ENCODE measurements at places on chromosomes 6 and 20.

DNA sequence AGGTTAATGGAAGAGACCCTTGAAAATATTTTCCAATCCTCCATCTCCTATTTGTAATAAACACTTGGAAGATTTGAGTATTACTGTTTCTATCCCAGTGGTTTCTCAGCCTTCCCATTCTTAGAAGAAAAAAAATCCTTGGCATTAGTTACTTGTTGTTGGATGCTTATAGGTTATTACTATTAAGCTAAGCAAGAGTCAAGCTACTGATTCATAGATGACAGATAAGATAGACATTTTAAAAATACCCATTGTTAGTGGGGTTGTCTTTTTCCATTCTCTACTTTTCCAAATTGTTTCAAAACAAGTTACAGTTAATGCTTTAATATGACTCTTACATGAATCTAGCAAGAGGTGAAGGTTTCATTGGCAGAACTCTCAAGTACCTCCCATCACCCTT lies 158.5 kb downstream of the HIVEP2 start:
- DNase-seq, result no peak

GRCh38 chr20:49480236-49480635 lies 2.2 kb downstream of the KCNB1 start:
- no peak for DNase-seq

DNA sequence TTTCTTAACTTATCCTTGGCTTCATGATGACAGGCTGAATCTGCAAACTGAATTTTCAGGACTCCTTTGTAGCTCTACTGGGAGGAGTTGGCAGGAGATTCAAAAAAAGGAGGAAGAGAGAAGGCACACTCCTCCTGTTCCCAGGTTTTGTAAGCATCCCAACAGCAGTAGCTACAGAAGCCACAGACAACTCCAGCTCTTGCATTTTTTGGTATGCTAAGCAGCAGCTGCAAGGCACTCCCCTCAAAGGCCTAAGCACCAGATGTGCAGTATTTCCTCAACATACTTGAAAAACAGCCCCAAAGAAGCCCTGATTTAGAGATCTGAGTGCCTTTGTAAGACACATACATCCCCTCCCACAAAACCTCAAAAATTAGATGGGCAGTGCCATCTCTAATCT lies 328.6 kb upstream of the SYNCRIP start:
- DNase-seq, result no peak

DNA sequence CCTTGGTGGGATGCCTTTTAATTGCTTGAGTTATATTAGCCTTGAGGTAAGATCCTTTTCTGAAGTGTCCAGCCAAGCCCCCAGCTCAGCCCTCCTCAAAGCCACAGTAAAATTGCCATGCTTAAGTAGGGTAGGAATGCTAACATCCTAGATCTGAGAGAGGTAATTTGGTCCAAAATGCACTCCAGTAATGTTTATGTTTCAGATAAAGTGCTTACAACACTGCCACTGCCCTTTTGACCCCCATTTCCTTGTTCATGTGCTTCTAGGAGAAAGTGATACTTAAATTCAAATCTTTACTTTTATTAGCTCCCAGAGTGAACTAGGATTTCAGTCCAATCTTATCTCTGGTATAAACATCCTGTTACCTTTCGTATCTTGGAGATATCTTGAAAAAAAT lies 318.0 kb downstream of the BMP2 start:
- DNase-seq, result no peak

DNA sequence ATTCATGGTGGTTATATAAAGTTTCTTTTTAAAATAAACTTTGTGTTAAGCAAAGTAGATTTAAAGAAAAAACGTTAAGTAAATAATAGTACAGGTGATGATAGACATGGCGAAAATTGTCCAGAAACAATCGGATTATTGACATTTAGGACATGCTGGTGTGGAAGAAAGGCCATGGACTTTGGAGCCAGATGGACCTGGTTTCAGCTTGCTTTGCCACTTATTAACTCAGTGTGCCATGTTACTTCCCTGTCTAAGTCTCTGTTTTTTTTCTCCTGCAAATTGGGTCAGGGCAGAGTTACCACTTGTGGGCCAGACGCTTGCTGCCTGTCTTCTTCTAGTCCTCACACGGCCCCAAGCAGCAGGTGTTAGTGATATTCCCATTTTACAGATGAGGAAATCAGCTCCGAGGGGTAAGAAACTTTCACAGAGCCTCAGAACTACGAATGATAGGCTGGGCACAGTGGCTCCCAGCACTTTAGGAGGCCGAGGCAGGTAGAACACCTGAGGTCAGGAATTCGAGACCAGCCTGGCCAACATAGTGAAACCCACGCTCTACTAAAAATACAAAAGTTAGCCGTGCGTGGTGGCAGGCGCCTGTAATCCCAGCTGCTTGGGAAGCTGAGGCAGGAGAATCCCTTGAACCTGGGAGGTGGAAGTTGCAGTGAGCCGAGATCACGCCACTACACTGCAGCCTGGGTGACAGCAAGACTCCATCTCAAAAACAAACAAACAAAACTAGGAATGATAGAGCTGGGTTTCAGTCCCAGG lies 12.4 kb downstream of the KIF3B start:
- DNase-seq, result no peak

DNA sequence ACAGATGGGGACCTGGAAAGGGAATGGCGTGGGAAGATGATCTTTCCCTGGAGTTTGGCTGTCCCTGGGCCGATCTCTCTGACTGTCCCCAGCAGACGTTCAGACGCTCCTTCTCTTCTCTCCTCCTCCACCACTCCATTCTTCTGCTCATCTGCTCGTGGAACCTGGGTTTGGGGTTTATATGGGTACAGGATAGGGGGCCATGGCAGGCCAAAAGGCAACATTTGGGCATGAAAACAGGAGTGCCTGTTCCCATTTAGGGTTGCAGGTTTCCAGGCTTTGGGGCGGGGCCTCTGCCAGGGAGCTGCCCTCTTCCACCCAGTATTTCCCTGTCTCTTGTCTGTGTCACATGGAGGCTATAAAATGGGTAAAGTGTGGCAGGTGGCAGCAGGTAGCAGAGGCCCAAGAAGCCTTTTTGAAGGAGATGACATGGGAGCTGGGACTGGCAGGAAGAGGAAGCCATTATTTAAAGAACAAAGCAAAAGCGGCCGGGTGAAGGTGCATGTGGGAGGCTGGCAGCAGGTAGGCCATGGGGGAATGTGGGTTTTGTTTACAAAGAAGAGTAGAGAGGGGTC lies 203.7 kb downstream of the BMP7 start:
- DNase-seq, result no peak

GRCh38 chr6:167737205-167737830 lies 89.4 kb upstream of the AFDN start:
- DNase-seq, result no peak

- DNase-seq, result no peak
Measured at GRCh38 chr6:31919624-31920303, 7.8 kb upstream of the C2 start.

- DNase-seq, result peak; percentile 82
Measured at GRCh38 chr20:46220455-46221207, 87.7 kb downstream of the CDH22 start.

GRCh38 chr6:147684906-147685305 lies 176.4 kb downstream of the SAMD5 start:
- no peak for DNase-seq

DNA sequence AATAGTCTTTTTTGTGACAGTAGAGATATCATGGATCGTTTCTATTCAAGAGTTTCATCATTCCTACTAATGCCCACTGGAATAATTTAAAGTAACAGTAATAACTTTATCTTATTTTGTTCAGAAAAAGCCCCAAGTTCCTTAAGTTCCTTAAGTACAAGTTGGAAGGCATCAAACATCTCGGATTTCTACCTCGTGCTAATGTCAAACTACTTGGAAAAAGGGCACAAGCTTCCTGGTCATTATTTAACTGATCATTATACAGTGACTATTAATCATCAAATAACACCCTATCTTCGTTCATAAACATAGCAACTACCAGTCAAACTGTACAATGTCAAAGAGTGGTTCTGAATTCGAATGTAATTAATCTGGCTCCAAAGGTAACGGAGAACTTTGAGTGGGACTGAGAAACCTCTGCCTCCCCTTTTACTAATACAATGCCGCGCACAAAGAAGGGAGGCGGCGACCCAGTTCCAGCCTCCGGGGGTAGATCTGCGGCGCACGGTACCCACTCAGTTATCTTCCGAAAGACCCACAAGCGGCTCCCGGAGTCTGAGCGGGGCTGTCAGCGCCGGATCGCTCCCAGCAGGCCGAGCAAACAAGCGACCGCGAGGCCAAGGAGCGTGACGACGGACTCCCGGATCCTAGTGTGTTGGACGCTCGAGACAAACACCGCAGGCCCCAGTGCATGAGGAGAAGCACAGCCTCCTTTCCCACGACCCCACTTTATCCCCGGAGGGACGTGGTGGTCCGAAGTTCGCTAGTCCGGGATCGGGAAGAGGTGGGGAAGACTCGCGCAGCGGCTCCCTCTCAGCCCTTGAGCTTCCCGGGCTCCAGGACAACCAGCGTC lies 716 bp downstream of the SHPRH start:
- peak; percentile 61 for DNase-seq

DNA sequence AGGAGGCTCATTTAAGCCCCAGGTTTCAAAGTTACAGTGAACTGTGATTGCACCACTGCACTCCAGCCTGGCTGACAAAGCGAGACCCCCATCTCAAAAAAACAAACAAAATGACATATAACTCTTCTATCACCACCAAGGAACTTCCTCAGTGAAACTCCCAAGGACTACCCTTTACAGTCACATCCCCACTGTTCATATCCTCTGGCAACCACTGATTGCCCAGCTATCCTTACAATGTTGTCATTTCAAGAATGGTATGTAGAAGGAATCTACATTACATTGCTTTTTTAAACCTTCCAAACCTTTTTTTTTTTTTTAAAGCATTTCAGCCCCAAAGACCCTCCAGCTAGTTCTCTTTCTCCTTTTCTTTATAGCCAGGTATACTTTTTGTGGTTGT lies 123.1 kb upstream of the CARMIL1 start:
- DNase-seq, result no peak

DNA sequence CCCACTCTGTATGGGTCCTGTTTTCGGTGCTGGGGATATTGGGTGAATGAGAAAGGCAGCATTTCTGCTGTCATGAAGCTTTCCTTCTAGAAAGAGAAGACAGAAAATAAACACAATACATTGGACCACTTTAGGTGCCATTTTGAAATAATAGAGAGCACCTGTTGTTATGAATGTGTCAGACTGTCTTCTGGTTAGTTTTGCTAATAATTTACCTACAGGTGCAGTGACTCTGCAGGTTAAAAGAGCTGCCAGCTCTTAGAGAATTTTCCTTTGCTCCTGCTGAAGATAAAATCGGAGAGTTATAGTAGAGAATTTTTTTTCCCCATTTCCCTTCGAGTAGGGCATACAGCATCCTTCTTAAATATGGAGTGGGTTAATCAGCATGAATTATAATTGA lies 21.9 kb upstream of the GCLC start:
- no peak for DNase-seq

GRCh38 chr6:3999800-4000661 lies 78.9 kb downstream of the FAM217A start:
- DNase-seq, result no peak

DNA sequence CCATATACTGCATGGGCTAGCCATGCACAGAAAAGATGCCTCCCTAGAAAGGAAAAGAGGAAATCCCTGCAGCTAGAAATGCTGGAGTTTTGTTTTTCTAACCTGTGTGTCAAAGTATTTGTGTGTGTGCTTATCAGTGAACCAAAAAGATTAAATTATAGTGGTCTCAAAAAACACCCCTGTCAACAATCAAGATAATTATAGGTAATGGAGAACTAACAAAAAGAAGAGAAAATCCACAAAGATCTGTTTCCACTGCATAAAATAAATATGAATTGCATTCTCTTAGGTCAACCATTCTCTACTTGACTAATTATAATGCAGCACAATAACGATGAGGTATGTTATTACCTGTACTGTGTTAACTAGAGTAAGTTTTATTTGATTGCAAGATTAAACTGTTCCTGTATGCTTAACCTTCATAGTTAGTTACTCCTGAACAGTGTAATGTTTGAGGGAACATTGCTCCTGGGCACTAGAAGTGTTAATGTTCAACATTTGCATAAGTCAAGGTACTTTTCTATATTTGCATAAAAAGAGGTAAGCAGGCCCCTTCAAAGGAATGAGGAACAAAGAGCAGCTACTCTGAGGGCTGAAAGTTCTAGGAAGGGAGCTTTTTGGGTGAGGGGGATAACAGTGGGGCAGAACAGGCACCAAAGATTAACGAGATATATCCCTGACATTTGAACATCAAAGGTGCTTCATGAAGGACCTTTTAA lies 212.1 kb downstream of the BTBD9 start:
- DNase-seq, result no peak

GRCh38 chr20:49046087-49046900 lies at the start of gene CSE1L:
CSE1L (plus strand) TSS chr20:49046312; CDS start chr20:49058464, 12,152 bp downstream.
- peak; percentile 96 for DNase-seq

- no peak for DNase-seq
Measured at GRCh38 chr20:13486694-13487093, 152.0 kb downstream of the TASP1 start.

- peak; percentile 15 for DNase-seq
Measured at GRCh38 chr6:10962673-10963072, 75.8 kb downstream of the SYCP2L start.

DNA sequence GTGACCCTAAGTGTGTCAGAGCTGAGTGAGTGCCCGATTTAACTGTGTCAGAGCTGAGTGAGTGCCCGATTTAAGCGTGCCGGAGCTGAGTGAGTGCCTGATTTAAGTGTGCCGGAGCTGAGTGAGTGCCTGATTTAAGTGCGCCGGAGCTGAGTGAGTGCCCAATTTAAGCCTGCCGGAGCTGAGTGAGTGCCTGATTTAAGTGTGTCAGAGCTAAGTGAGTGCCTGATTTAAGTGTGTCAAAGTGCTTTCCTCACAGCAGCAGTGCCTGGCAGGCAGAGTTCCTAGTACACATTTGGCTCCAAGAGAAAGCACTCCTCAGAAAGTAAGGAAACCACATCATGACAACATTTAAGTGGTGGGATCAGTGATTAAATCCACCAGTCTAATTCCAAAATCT lies 13.2 kb downstream of the SERAC1 start:
- no peak for DNase-seq

GRCh38 chr6:136144251-136145023 lies 105.7 kb downstream of the MTFR2 start:
- no peak for DNase-seq

- DNase-seq, result peak; percentile 75
Measured at GRCh38 chr20:9978397-9979004, 56.3 kb upstream of the ANKEF1 start.

- DNase-seq, result no peak
Measured at GRCh38 chr6:38179794-38180430, 360.4 kb downstream of the ZFAND3 start.

- DNase-seq, result no peak
Measured at GRCh38 chr6:107753778-107754177, 70.3 kb downstream of the SCML4 start.

DNA sequence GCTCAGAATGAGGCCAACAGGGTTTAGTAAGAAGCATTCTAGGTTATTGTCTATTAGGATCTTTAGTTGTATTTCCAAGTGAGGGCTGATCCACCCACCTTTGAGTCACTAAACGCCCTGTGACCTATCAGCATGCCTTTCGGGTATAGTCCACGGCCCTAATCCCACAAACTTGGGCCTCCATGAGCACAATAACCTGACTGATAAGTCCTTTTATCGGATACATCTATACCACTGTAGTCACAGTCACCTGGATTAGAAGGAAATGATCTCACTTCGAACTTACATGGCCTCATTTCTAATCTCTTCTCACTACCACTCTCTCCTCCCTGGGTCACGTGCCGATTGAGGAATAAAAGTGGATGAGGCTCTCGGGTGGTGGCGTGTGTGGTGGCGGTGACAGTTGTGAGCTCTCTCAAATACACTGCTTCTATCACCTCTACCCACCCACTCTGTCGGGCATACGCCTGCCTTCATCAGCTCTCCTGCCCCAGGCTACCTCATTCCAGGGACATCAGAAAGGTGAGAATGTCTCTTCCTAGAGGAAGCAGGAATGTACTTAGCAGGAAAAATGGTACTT lies 65.2 kb downstream of the TRAM2 start:
- DNase-seq, result peak; percentile 36
